ENCODE measurements at places on chromosomes 16 and 17.

GRCh38 chr16:54453871-54454270 lies 167.3 kb upstream of the IRX3 start:
- DNase-seq, result peak; percentile 13

DNA sequence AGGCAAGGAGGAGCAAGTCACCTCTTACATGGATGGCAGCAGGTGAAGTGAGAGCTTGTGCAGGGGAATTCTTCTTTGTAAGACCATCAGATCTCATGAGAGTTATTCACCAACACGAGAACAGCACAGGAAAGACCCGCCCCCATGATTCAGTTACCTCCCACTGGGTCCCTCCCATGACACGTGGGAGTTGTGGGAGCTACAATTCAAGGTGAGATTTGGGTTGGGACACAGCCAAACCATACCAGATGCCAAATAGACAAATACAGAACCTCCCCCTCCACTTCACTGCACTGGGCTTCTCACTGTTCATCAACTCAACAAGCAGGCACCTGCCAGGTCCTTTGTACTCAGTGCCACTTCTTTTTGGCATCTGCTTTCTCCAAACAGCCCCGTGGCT lies 100.2 kb downstream of the WSCD1 start:
- no peak for DNase-seq

DNA sequence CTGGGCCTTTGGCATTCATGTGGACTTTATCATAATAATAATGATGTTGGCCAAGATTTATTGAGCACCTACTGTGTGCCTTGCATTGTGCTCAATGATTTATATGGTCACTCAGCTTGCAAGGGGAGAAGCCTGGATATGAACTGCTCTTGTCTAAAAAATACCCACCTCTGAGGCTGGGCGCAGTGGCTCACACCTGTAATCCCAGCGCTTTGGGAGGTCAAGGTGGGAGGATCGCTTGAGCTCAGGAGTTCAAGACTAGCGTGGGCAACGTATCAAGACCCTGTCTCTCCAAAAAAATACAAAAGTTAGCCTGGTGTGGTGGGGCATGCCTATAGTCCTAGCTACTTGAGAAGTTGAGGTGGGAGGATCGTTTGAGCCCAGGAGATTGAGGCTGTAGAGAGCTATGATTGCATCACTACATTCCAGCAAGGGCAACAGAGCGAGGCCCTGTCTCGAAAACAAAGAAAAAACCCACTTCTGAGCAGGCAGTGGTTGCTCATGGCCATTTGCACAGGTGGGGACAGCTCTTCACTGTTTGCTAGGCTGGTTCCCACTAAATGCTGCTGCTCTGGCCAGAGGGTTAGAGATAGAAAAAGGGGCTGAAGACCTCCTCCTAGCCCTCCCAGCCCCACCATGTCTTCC lies 4.3 kb upstream of the ADGRG1 start:
- peak; percentile 89 for DNase-seq

GRCh38 chr16:18784917-18785623 lies 5.1 kb downstream of the RPS15A start:
- DNase-seq, result no peak

DNA sequence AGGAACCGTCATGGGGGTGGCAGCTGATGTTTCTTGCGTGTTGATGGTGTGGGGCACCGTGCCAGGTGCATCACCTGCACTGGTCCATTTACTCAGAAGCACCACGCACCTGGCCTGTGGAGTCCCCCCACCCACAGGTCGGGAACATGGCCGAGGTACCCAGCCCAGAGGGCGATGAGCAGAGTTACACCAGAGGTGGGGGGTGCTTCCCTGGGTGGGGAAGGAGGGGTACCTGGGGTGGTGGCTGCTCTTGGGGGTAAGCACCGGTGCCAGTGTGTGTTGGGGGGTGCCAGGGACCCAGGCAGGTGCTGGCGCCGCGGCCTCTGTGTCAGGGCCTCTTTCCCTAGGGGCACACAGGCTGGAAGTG lies 5.0 kb upstream of the ZNF750 start:
- DNase-seq, result no peak
